Posterior vena cava (tissue), 2 donors: ENCODE measurements at places on chromosomes 13 and 19. TPM values are rescaled to one million over a fixed set of nuclear protein-coding genes. Genes with fewer than 3 reads are reported as not detected.

Gene FPR1
- total RNA-seq, result 24.0 TPM

DNA sequence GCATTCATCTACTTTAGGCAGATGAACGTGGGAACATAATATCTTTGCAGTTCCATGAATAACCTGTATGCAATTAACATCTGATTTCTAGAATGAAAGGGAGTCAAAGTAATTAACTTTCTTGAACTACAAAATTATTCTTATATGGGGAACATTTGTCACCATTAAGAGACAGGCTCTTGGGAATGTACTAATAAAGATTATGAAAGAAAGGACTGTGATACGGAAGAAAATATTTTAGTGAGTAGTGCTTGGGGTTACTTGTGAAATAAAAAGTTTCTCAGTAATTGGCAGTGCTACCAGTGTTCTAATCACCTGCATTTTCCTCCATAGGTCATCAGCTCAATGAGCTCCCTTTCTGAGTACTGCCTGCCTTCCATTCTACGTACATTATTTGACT, 85.4 kb downstream of the FRY start:
- DNase-seq, result no peak

- no peak for DNase-seq
These were observed 394.2 kb downstream of the ITGBL1 start for GRCh38 chr13:101846701-101847100.

Gene ZNF611
- 15.0 TPM for total RNA-seq

Gene GIPR
- total RNA-seq, result 0.38 TPM

DNA sequence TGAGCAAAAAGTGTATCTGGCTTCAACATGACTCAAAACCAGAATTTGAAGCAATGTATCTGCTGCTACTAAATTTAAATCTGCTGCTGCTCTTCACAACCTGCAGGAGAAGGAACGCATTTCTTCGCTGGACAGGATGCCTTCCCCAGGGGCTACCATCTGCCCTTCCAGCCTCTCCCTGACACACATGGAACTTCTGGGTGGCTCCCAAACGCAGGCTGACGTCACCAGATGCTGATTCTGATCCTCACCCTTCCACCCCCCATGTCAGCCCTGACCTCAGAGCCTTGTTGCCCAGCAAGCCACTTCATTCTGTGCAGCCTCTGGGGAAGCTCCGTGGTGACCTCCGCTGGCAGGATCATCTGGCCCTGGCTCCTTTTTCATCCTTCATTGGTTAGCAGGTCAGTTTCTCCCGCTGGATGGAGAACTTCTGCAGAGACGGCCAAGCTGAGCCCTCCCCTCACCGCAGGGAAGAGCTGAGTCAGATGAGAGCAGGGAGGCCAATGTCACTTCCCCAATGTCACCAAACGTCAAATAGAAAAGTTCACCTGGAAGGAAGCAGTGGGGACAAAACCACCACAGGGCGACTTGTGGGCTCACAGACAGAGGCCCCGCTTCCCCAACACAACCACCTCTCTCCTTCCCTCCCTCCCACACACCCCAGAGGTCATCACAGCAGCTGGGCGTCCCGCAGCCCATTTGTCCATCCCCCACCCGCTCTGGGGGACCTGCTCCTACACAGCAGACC, 14.0 kb upstream of the RAB20 start:
- peak; percentile 82 for DNase-seq
